Skeletal muscle cell (primary cell): ENCODE measurements at places on chromosomes 5 and 9.

DNA sequence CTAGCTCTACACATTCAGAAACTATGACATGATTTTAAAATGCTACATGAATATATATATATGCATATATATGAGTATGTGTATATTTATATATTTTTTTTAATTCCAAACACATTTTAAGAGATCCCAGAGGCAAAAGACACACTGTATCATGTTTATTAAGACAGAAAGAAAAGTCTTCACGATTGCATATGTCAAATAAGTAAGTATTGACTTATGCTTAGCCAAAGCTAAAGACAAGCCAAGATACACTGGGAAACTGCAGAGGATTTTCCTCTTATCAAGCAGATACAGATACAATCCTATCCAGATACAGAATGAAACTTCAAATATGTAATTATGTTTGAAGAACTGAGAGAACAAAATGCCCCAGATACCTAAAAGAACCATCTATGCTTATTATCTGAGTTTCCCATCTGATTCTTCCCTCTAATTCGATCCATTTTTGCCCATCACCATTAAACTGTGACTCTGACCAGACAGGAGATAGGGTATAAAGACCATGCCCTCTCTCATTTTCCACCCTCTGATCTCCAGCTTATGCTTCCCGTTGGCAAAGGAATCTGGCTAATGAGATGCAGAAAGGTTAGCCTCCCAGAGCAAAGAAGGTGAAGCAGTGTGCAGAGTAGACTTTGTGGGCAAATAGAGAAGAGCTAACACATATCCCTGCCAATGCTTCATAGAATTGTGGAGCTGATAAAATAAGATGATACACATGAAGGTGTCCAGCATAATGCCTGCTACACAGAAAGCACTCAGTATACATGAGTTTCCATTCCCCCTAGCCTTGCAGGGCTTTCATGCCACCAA, 131.0 kb upstream of the TARS1 start:
- DNase-seq = no peak

DNA sequence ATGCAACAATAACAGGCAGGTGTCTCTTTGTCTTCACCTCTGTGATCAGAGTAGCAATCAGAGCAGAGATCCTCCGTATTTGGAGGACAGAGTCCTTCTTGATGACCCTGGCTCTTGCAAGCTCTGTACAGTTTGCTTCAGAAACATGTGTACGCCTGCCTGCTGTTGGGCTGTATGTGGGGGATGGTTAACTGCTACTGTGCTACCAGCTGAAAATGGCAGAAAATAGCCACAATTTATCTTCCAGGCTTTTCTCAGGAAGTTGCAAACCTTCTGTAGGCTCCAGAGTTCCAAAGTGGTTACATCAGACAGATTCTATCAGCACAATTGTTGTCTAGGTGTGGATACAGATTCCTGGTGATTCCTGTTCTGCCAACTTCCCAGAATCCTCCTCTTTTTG, 35.5 kb downstream of the DDX46 start:
- DNase-seq = no peak

- no peak for DNase-seq
Observed at GRCh38 chr9:5915438-5915837, 24.7 kb downstream of the MLANA start.

DNA sequence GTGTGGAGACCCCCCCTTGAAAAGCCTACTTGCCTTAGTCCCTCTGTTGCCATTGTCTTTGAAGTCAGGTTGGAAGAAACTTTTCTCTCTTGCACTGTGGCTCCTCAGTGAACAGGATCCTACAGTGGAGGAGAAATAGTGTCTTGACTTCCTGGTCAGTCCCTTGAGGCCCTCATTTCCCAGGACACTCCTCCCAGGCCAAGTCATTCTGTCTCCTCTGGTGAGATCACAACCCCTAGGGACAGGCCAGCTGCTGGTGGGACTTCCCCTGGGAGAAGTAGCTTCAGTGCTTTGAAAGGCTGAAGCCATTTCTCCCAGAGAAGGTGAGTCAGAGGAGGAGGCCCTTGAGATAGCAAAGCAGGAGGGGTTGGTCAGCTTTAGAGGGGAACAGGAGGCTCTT, 10.1 kb upstream of the GRIA1 start:
- no peak for DNase-seq

- DNase-seq = no peak
Observed at GRCh38 chr5:87661784-87662566, 249.2 kb upstream of the CCNH start.

DNA sequence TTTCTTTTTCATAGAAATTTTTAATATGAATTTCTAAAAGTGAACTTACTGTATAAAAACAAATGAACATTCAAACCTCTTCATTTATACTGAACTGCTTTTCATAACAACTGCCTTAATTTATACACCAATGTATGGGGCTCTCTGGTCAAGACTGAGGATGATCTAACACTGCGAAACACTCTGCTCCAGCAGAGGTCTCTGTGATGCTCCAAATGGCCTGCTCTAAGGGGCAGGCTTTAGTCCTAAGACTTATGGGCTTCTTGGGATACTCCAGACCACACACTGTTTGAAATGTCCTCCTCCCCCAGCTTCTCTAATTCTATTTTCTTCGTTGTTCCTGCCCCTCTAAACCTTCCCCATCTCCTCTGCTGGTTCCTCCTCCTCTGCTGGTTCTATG, 58.5 kb downstream of the LIFR start:
- no peak for DNase-seq

DNA sequence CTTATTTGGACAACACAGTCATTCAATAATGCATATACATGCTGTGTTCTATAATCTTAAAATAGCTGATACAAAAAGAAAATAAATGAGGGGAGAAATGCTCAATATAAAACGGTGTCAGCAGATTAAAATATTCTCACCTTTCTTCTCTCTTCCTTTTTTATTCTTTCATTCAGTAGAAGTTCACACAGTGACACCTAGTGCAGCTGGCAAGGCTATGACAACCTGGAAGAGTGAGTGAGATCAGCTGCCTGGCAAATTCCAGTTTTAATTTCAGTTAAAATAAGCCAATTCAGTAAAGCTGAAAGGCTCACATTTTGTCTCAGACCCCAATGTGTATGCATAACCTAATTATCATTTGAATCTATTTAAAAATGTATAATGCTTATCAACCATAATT, 150.3 kb downstream of the RASEF start:
- no peak for DNase-seq

GRCh38 chr9:91913986-91914385, 36.0 kb downstream of the ROR2 start:
- no peak for DNase-seq

GRCh38 chr5:137960819-137961218, 71.6 kb downstream of the PKD2L2 start:
- DNase-seq = no peak

GRCh38 chr9:126613651-126614050, at the start of gene LMX1B:
Gene LMX1B, plus strand, starts transcription at chr9:126613928. Its CDS starts 522 bp downstream, at chr9:126614450.
- peak; percentile 1 for DNase-seq

GRCh38 chr9:35716230-35716629, 15.8 kb downstream of the TLN1 start:
- no peak for DNase-seq

DNA sequence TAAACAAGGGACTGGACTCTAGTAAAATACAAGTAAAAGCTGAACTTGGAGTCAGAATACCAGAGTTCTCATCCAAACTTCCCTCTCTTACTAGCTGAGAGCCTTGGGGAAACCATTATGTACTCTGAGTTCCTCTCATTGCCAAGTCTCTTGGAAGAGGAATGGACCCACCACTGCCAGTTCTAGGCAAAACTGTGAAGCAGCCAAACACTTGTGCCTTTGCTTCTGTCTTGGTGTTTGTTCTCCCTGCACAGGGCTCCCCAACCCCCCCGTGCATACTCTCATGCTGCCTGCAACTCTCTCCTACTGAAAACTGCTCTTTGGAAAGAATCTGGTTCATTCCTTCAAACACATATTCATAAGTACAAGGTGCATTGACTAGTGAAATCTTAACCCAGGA, 102.6 kb downstream of the PDZD2 start:
- DNase-seq = no peak

DNA sequence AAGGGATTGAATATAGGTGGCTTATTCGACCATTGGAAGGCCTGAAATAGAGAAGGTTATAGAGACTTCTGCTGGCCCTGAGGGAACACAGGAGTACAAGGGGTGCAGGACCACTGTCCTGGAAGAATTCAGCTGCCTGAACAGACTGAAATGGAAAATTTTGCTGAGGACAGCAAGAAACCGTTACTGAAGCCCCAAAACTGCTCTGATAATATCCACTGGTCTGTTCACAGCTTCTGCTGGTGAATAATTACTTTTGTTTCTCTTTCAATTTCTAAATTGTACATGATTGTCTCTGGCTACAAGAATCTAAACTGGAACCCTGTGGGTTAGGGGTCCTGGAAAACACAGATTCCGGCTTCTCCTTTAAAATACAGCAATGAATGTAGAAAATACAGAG, 218.5 kb upstream of the CDH12 start:
- no peak for DNase-seq

DNA sequence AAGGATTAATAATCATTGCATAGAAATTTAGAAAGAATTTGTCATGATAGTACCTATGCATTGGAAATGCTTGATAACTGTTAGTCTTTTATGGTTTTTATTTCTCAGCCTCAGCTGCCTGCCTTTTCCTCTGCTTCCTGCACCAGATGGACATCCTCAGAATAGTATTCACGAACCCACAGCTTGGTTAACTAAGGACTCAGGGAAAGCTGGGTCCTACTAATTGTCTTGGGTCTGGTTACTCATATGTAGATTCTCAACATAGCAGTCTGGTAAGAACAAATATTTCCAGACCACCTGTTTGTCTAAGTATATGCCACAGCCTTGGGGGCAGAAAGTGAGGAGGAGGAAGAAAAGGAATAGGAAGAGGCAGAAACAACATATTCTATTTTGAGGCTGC, 464.5 kb upstream of the SMARCA2 start:
- DNase-seq = no peak

DNA sequence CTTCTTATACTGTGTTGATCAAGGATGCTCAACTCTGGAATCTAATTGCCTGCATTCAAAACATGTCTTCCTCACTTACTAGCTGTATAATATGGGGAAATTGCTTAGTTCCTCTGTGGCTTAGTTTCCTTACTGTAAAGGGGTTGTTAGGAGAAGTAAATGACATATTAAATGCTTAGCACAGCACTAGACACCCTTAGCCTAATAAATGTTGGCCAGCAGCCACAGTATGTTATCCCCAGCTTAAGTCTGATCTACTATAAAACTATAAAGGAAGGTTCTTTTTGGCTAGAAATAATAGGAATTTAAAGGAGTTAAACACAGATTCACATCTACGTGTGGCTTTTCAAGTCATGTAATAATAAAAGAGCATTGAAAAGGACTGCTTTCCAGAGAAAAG, 232.4 kb downstream of the PCSK1 start:
- no peak for DNase-seq

- no peak for DNase-seq
Observed at GRCh38 chr5:6578676-6579343, 54.0 kb downstream of the NSUN2 start.

DNA sequence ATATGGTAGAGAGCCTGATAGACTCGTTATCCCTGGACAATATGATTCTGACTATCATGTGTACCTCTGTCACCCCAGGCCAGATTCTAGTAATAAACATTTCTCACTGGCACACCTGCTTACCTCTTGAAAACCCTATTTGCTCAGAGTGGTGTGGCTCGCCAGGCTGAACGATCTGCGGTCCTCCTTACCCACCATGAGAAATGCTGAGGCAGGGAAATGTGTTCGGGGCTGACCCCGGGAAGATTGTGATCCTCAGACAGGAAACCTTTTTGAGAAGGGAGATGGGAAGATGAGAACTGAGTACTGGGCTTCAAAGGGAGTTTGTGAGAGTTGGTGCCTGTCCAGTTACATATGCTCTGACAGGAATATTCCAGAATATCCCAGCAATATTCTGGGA, 10.7 kb upstream of the PRXL2C start:
- DNase-seq = no peak
